Right lung (tissue), 10 donors: ENCODE measurements at places on chromosomes 3 and 15. TPM values are rescaled to one million over a fixed set of nuclear protein-coding genes. Genes with fewer than 3 reads are reported as not detected.

GRCh38 chr15:90211440-90212143 is 10.5 kb downstream of the SEMA4B start:
- no peak for DNase-seq

Gene RYR3
- 6.2 TPM for polyA plus RNA-seq

Gene TMEM87A
- 76.1 TPM for polyA plus RNA-seq

Gene SMAD6
- polyA plus RNA-seq, result 37.5 TPM

- DNase-seq, result no peak
These were observed 48.5 kb downstream of the ITGA11 start for GRCh38 chr15:68383161-68384074.

Gene EPHA3
- 12.1 TPM for polyA plus RNA-seq

- DNase-seq, result no peak
These were observed 553.8 kb downstream of the MAGI1 start for GRCh38 chr3:65484964-65485363.

Gene PLA2G4D
- 0.18 TPM for polyA plus RNA-seq
